Activated naive CD4-positive, alpha-beta T cell treated with anti-CD3 and anti-CD28 coated beads, Interleukin-2, amount 50 U/mL, for 72 hours (primary cell): ENCODE measurements at places on chromosomes 3 and 15.

DNA sequence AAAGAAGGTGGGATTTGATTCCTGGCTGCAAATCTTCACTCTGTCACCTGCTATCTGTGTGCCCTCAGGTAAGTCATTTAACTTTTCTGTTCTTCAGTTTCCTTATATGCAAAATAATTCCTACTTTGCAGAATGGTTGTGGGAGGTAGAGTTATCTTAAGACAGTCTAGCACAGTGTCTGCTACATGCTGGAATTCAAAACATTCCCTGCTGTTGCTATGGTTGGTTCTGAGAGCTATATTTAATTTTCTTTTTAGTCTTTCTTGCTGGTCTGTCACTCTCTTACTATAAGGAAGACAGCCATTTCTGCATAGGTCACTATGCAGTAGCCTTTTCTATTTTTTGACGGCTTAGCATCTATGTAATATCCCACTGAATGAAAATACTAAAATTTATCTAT is 4.0 kb upstream of the ADPGK start:
- DNase-seq = no peak

DNA sequence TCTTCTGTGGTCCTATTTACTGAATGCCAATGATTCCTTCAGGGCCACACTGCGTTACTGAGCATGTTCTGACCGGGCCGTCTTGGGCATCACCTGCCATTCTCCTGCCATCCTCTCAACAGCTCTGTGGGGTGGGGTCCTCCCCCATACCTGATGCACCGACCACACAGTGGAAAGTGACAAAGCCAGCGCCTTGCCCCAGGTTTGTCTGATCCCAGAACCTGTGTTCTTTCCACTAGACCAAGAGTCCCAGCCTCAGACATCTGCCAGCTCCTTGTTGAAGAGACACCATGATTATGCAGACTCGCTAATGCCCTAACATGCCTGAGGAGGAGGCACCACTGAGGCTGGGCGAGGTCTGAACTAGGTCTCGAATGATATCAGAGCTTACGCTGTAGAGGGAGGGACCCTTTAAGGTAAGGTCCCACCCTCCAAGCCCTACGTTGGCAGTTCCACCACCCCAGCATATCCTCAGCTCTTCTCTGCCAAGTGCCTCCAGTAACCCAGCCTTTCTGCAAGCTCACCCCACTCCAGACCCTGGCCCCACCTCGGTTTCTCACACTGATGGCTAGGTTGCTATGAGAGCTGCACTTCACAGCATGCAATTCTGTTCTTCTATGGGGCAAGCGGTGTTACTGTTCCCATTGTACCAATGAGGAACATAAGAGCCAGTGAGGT is 29.8 kb upstream of the PLXNA1 start:
- no peak for DNase-seq

GRCh38 chr3:117734496-117734895 is 1024.9 kb downstream of the TUSC7 start:
- no peak for DNase-seq

DNA sequence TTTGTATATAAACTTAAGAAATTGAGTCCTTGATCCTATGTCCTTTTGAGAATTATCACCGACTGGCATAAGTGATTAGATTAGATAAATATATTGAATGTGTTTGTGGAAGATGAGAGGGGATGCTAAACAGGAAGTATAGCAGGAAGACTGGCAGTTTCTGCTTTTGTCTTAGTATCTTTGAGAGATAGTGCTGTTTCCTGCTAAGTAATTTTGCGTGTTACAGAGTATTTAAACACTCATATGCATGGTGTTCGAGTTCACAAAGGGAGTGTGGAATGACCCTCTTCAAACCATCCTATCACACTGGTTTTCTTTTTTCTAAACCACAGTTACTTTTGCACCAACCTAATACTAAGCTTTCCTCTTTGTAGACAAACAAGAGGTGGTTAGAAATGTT is 106.0 kb downstream of the KLHL25 start:
- no peak for DNase-seq

GRCh38 chr3:55521738-55522421 is 34.8 kb upstream of the WNT5A start:
- no peak for DNase-seq

DNA sequence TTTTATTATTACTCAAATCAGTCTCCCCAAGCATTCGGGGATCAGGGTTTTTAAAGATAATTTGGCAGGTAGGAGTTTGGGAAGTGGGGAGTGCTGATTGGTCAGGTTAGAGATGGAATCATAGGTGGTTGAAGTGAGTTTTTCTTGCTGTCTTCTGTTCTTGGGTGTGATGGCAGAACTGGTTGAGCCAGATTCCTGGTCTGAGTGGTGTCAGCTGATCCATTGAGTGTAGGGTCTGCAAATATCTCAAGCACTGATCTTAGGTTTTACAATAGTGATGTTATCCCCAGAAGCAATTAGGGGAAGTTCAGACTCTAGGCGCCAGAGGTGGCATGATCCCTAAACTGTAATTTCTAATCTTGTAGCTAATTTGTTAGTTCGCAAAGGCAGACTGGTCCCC is 20.6 kb upstream of the TRANK1 start:
- DNase-seq = no peak

- no peak for DNase-seq
Measured at GRCh38 chr3:52395503-52395865, 49.4 kb downstream of the SEMA3G start.

DNA sequence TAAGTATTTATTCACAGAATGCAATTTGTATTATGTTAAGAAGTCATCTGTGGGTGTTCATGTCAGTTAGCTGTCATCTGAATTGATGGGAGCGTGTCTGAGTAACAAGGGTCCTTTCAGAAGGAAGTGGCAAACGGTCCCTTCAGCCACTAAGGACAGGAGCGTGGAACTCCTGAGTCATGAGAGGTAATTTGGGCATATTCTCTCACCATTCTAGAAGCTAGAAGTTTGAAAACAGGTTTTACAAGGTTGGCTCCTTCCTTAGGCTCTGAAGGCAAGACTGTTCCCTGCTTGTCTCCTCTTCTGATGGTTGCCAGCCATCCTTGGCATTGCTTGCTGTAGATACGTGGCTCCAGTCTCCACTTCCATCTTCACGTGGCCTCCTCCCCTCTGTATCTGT is 19.7 kb downstream of the ABHD2 start:
- no peak for DNase-seq

GRCh38 chr3:197019021-197019420 is 10.6 kb downstream of the MELTF start:
- DNase-seq = no peak

GRCh38 chr15:95096651-95097050 is 865.3 kb downstream of the MCTP2 start:
- no peak for DNase-seq

- DNase-seq = no peak
Measured at GRCh38 chr15:23877502-23878412, 190.7 kb upstream of the NDN start.

- DNase-seq = no peak
Measured at GRCh38 chr15:52362497-52362896, 66.9 kb upstream of the MYO5C start.

- no peak for DNase-seq
Measured at GRCh38 chr15:48178648-48178931, 495 bp upstream of the MYEF2 start.

DNA sequence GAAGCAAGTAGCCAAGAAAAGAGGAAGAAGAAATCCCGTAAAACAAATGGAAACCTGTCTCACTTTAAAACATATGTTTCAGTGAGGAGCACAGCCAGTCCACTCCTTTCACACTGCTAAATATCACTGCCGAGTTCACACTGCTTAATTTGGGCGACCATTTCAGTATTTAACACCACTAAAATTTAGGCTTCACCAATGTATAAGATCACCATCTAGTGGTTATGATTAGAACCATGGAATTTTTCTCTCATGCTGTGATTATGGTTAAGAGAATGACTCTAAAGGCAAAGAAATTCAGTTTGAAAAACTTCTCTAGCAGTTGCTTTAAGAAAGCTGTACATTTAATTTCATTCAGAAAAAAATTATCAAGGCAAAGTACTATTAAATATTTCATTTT is 16.6 kb downstream of the SLC4A7 start:
- DNase-seq = no peak

GRCh38 chr3:5497497-5497896 is 310.0 kb downstream of the EDEM1 start:
- no peak for DNase-seq

DNA sequence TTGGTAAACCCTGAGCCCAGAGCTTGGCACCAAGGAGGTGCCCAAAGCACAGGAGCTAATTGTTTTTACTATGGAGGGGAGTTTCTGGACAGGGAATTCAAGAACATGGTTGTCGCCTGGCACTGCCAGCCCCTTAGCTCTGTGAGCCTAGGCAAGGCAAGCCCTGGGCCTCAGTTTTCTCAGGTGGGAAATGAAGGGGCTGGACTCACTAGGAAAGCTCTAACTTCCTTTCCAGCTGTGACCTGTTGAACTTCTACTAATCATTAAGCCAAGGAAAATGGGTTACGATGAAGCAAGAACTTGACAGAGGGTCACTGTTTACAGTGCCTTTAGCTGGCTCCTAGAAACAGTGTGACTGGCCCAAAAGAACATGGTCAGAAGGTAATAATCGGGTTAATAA is 277.2 kb downstream of the SHQ1 start:
- no peak for DNase-seq

DNA sequence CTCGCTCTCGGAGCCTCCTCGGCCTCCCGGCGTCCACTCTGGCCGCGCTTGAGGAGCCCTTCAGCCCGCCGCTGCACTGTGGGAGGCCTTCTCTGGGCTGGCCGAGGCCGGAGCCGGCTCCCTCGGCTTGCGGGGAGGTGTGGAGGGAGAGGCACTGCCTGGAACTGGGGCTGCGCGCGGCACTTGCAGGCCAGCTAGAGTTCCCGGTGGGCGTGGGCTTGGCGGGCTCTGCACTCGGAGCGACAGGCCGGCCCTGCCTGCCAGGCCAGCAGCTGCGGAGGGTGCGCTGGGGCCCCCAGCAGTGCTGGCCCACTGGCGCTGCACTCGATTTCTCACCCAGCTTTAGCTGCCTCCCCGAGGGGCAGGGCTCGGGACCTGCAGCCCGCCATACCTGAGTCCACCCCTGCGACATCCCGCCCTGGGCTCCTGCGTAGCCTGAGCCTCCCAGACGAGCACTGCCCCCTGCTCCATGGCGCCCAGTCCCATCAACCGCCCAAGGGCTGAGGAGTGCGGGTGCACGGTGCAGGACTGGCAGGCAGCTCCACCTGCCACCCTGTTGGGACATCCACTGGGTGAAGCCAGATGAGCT is 765.0 kb downstream of the IGSF11 start:
- DNase-seq = no peak

DNA sequence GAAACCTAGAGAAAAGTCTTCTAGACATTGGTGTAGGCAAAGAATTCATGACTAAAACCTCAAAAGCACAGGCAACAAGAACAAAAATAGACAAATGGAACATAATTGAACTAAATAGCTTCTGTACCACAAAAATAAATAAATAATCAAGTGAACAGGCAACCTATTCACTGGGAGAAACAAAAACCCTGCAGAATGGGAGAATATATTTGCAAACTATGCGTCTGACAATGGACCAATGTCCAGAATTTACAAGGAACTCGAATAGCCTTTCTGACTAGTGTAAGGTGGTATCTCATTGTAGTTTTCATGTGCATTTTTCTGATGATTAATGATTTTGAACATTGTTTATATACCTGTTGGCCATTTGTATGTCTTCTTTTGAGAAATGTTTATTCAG is 37.0 kb upstream of the GCSAM start:
- no peak for DNase-seq

GRCh38 chr3:64992530-64993285 is 304.9 kb upstream of the ADAMTS9 start:
- DNase-seq = no peak

GRCh38 chr15:53130943-53131342 is 340.8 kb upstream of the ONECUT1 start:
- no peak for DNase-seq

DNA sequence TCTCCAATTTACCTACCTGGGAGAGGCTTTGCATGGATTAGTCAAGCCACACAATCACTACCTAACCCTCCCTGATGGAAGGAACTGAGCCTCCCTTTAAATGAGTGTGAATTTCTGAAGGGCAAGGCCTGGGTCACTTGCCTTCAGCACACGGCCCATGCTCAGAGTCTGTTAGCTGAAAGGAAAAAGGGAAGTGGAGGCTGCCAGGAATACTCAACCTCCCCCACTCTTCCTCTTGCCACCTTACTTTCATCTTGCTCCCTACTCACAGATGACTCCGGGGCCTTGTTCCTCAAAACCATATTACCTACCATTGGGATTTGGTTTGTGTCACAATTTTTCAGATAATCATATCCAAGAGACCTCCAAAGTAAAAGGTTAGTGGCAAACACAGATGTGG is 220.0 kb downstream of the ABHD5 start:
- no peak for DNase-seq

DNA sequence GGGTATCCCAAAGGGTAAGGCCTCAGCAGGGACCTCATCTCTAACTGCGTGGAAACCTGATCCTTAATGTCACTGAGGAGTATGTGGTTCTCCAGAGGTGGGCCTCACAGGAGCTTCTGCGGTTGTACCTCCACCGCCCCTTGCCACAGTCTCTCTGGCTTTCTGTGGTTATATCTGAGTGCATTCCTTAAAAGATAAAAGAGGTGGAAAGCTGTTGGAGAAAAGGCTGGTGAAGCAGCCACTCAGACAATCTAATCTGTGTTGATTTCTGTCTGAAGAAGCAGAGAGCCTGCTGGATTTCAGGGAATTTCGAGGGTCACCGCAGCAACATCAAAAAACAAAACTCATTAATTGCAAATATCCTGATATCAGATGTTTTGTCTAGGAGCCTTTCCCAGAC is 51.4 kb downstream of the SEMA6D start:
- no peak for DNase-seq

DNA sequence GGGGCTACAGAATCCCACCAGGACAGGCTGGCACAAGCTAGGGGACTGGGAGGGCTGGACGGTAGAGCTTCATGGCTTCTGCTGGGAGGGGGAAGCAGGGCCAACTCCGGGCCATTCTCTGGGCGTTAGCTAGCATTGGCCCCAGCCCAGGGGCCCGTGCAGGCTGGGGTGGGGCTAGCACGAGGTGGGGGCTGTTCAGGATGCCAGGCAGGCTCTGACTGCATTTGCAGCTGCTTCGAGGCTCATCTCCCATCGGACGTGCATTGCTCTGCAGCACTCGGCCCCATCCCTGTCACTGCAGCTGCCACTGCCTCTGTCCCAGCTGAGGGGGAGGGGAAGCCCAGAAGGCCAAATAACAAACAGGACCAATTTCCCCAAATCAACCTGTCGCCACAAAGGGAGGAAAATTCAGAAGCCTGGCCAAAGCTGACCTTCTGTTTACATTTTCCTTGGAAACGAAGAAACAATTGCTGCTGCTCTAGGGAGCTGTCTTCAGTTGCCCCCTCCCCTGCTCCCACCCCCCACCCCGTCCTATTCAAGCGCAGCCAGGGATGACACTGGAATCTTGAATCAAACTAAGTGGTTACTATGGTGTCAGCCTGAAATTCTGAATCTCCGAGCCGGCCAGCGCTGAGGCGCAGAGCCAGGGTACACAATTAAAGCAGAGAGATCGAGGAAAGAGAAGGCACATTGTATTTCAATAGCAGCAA is 138.8 kb upstream of the PRR20G start:
- DNase-seq = no peak

DNA sequence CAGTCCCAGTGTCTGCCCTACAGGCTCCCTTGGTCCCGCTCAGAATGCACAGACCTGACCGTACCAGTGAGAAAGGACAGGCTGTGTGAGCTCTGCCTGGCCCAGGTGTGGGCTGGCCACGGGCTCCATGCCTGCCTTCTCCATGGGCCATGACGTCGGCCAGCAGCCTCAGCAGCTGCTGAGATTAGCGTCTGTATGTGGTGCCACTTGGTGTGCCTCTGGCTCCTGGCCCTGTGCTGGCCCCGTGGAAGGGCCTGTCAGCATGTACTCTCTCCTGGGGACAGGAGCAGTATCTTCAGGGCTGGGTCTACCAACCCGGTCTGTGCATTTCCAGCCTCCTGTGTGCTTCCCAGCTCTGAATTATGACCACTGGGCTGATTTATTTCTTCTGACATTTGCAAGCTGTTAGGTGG is 25.7 kb downstream of the KLF13 start:
- no peak for DNase-seq
